Coronary artery (tissue), 2 donors: ENCODE measurements at places on chromosomes 1 and 21.

DNA sequence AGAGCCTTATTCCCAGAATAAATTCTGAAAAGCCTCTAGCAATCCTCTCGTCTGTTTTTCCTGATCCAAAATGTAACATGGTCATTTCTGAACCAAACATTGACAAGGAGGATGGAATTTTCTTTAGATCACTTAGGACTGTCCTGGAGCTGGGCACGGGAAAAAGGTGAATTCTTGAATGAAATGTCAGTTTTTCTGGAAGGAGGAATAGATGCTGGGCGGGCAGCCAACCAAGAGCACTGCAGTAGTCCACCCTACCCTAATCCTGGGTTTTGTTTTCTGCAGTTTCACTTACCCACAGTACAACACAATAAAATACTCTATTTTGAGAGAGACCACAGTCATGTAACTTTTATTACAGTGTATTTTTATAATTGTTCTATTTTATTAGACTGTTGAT, 20.9 kb downstream of the RIT1 start:
- DNase-seq, result no peak

DNA sequence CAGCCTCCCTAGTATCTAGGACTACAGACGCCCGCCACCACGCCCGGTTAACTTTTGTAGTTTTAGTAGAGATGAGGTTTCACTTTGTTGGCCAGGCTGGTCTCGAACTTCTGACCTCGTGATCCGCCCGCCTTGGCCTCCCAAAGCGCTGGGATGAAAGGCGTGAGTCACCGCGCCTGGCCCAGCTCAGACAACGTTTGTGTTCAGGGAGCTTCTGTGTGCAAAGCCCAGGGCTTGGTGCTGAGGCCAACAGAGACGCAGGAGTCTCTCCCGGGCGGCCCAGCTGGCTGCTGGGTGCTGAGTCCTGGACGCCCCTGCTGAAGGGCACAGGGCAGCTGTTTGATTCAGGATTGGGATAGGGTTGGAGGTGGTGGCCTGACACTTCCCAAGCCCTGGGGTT, 3.0 kb downstream of the PRKCZ start:
- DNase-seq, result no peak

- no peak for DNase-seq
Observed at GRCh38 chr1:2354511-2355372, 36.6 kb downstream of the MORN1 start.

DNA sequence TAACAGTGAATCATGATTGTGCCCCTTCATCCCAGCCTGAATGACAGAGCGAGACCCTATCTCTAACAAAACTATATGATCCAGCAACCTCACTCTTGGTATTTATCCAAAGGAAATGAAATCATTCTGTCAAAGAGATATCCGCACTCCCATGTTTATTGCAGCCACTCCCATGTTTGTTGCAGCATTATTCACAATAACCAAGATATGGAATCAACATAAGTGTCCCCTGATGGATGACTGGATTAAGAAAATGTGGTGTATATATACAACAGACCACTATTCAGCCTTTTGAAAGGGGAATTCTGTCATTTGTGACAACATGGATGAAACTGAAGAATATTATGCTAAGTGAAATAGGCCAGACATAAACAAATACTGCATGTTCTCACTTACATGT, 44.4 kb downstream of the TRMT1L start:
- no peak for DNase-seq

DNA sequence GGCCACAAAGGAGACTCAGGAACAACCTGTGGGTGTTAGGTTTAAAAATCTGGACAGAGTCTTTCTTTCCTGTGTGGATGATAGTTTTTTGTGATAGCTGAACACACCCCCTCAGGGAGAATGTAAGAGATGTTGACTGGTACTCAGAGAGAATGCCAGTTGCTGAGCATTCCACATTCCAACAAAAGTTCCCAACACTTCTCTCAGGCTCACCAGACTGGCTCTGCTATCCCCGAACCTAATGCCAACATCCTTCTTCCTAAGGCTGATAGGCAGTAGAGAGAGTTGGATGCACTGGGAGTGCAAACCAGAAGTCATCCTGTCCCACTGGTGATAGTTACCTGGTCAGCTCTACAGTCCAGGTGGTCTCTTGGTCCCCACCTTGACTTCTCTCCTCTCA, 28.7 kb upstream of the POU2F1 start:
- no peak for DNase-seq

GRCh38 chr1:84146411-84147032, 2.5 kb downstream of the PRKACB start:
- DNase-seq, result no peak

GRCh38 chr1:147804942-147805723, 44.7 kb upstream of the GJA5 start:
- no peak for DNase-seq

GRCh38 chr1:229296541-229296941, 25.6 kb downstream of the RAB4A start:
- DNase-seq, result no peak

- no peak for DNase-seq
Observed at GRCh38 chr1:232951180-232951579, 769 bp downstream of the NTPCR start.

DNA sequence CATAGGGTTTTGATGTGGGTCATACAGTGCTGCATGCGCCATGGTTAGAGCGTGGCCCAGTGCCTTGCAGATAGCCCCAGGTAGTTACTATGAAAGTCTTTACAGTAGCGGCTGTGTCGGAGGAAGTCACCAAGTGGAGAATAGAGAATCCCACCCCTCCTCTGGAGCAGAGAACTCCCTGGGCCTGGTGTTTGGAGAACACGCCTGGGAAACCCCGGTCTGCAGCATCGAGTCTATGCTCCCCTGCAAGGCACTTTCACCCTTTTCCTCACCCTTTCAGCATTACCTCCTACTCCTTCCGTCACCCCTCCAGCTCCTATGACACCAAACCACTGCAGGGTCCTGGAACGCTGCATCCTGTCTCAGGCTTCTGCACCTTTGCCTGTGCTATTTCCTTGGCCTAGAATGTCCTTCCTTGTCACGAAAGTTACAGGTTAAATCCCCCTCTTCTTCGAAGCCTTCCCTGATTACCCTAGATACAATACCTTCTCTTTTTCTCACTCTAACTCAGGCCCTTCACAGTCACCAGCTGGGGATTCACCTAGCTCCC, 2.7 kb upstream of the SLC1A7 start:
- peak; percentile 43 for DNase-seq

GRCh38 chr1:64194168-64195080, 9.0 kb upstream of the UBE2U start:
- no peak for DNase-seq

DNA sequence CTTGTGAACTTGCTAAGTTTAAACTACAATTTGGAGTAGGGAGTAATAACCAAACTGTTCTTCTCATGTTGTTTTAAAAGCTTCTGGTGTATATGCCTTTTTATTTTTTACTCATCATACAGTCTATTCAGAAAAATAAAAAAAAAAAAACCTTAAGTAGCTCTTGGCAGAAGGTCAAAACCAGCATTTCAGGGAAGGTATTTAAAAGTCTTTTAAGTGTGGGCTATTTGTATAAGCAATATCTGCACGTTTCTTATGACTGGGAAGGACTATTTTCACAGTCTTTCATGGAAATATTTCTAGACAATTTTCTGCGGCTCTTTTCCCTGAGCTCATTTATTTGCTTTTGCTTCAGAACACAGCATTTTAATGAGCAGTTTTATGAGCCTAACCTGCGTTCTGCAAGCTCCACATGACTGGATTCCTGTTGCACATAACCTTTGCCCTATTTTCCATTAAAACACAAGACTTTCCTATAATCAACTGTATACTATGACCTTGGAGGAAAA, 60.9 kb upstream of the C1orf105 start:
- no peak for DNase-seq

DNA sequence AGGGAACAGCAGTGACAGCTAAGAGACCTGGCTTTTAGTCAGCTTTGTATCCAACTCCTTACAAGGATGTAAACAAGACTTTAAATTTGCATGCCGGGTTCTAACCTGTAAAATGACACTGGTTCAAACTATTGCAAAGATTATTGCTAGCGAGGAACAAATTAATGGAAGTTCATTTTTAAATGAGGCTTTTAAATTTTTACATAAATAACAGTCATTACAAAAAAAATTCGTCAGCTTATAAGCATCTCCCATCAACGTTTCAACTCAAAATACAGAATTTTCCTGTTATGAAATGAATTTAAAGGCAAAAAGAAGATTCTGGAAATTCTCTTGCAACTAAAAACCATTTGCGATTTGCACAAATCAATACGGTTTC, 668 bp downstream of the KIF14 start:
- DNase-seq, result no peak

DNA sequence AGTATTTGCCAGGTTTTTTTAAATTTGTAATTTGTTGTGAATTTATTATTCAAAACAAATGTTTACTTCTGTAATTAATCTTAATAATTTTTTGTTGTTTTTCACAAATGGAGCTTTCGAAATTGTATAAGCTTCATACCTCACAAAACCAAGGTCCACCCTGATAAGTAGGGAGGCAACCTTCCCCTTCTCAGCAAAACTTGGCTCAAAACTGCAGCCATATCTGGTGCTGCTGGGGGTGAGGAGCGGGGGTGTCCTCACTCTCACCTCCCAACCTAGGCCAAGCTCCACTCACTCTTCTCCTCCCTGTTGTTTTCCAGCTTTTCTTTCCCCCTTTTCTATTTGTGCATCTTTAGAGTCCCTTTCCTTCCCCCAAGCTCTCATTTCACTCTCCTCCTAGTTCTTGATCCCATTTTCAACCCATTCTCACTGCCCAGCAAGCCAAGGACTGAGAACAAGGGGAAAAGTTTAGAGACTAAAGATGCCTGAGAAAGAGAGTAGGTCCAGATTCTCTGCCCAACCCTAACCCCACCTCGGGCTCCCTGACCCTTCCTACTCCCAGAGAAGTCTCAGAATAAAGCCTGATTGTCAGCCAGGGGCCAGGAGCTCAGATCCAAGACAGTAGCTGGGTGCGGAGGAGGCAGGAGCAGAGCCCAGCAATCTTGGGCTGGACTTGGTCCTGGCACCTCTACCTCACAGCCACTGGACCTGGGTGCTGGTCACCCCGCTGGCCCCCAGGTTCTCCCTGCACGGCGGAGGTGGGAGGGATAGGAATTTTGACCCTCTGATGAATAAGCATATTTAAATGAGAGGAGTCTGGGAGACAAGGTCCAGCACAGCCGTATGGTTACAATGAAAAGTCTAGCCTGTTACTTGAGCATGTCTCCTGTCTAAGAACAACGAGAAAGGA, 8.3 kb upstream of the CFAP45 start:
- DNase-seq, result no peak

DNA sequence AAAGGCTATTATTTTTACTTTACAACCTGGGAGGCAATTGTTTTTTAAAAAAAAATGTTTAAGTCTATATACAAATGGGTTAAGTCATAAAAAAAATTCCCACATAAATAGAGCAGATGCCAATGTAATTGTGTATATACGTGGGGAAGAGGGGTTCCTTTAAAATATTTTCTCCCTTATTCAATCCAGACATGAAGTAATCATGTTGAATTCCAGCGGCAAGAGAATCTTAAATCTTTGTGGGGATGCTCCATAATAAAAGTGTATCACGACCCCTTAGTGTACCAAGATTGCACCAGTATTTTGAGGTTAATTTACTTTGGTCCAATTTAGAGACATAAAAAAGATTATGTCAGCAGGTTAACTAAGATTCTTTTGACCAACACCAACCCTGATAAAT, 62.1 kb downstream of the ARID4B start:
- no peak for DNase-seq

GRCh38 chr1:208221291-208221622, 22.9 kb downstream of the PLXNA2 start:
- DNase-seq, result no peak

- DNase-seq, result peak; percentile 72
Observed at GRCh38 chr1:227889863-227890405, 57.8 kb downstream of the WNT9A start.
